ENCODE measurements at places on chromosomes 6 and 20.

DNA sequence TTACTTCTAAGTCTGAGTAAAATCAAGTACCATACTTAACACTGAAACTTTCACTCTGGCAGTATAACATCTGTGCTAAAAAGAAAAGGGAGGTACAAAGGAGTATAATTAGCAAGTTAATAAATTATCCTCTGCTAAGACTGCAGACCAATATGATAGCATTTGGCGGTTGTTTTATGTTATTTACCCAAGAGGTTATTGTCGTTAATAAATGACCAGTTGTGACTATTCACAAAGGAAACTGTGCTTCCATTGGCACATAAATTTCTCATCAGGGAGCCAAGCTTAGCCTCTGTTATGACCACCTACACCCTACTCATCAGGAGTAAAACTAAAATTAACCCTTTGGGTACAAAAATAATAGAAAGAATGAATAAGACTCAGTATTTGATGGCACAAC, 86.5 kb downstream of the CRYBG1 start:
- no peak for DNase-seq

- DNase-seq, result no peak
These were observed 233.8 kb downstream of the SYNDIG1 start for GRCh38 chr20:24703284-24703610.

- no peak for DNase-seq
These were observed 234.9 kb downstream of the ERMARD start for GRCh38 chr6:169986171-169986847.

DNA sequence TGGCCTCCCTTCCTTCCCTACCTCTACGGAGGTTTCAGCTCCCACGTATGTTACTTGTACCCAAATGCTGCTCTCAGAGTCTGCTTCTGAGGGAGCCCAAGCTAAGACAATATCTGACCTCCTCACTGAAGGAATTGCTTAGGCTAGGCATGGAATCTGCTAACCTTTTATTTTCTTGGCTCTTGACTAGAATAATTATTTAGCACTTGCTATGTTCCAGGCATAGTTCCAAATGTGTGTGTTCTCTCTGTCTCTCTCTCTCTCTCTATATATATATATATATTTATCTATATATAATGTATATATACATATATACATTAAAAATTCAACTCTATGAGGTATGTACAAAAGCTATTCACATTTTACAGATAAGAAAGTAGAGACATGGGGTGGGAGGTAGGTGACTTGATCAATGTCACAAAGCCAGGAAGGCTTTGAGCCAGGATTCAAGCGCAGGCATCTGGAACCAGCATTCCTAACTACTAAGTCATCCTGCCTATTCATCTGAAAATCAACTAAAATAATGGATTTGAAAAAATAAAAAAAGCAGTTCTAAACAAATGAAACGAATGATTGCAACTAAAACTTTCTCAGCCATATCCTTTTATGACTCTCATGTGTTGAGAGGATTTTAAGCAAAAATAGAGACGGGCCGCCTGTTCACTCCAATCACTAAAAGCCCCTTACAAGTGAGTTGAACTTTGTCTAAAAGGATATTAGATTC, 189.7 kb upstream of the JAG1 start:
- DNase-seq, result no peak

- no peak for DNase-seq
These were observed 24.9 kb upstream of the PLN start for GRCh38 chr6:118523216-118523615.

GRCh38 chr20:23666189-23666588, 22.6 kb downstream of the CST4 start:
- DNase-seq, result no peak

DNA sequence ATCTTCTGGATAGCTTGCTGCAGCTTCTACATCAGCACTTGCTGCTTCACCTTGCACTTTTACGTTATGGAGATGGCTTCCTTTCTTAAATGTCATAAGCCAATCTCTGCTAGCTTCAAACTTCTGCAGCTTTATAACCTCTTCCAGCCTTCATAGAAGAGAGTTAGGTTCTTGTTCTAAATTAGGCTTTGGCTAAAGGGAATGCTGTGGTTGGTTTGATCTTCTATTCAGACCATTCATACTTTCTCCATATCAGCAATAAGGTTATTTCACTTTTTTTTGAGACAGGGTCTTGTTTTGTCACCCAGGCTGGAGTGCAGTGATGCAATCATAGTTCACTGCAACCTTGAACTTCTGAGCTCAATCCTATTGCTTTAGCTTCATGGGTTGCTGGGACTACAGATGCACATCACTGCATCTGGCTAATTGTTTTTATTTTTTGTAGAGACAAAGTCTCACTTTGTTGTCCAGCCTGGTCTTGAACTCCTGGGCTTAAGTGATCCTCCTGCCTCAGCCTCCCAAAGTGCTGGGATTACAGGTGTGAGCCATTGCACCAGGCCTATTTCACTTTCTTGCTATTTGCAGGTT, 12.2 kb upstream of the CST3 start:
- no peak for DNase-seq

DNA sequence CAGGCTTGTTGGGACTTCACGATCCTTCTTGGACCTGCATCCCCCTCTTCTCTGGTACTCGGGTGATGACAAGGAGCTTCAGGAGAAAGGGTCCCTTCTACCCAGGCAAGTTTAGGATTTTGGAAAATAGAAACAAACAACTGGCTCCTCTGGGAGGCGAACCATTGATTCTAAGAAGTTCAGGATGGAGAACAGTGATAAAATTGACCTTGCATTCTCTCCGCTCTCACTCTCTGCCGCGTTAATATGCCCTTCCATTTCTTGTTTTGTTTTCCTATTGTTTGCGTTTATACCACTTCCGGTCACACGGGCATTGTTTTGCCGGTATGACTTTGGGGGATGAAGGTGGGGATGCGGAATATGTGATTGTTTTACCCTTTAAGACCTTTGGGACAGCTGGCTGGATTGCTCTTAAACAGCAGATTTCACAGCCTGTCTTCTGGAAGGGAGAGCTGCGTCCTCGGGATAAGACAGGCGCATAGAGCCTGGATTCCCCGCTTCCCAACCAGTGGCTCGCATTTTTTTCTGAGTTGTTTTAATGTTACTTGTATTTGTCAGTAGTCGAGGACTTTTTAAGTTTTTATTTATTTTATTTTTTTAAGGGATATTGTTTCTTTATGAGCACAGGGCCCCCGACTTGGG, 144.3 kb upstream of the ZNF184 start:
- DNase-seq, result no peak

DNA sequence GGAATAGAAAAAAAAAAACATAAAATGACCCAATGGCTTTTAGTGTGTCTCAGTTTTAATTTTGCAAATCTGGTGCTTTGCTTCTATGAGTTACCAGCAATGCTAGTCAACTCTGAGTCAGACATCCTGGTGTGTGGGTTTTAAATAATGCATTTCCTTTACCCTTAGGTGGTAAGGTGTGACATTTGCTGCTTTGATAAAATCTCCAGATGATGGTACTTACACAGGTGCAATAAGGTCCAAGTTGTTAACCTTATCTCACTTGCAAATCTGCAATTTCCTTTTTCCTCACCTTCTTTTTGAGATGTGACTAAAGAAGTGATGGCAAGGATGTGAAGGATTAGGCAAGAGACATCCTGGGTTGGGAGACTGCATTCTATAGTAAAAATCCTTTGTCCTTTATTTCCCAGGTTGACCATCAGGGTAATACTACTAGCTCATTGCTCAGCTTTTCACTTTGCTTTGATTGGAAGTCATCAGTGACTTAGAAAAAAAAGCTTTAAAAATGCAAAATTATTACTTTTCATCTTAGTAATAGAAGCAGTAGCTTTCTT, 818.5 kb upstream of the FLRT3 start:
- DNase-seq, result peak; percentile 2

GRCh38 chr20:63509088-63509564, 10.2 kb upstream of the EEF1A2 start:
- DNase-seq, result no peak

- DNase-seq, result no peak
These were observed 30.5 kb downstream of the SLC22A23 start for GRCh38 chr6:3426091-3426926.

GRCh38 chr6:18055714-18056382, 66.6 kb downstream of the NHLRC1 start:
- DNase-seq, result no peak

- no peak for DNase-seq
These were observed 9.1 kb downstream of the FAM83D start for GRCh38 chr20:38935285-38935684.

GRCh38 chr6:162177746-162178145, 549.8 kb downstream of the PRKN start:
- DNase-seq, result no peak

- DNase-seq, result no peak
These were observed 21.6 kb downstream of the MOCS3 start for GRCh38 chr20:50980071-50980681.

GRCh38 chr20:6940048-6940447, 172.6 kb downstream of the BMP2 start:
- no peak for DNase-seq
